Lower leg skin (tissue), 4 donors: ENCODE measurements at places on chromosomes 7 and 10. TPM values are rescaled to one million over a fixed set of nuclear protein-coding genes. Genes with fewer than 3 reads are reported as not detected.

Gene NEUROD6
- not detected for total RNA-seq

Gene CASD1
- 9.9 TPM for total RNA-seq

Gene MSMB
- 14.5 TPM for total RNA-seq

- DNase-seq: no peak
Measured at GRCh38 chr7:29271319-29271658, 76.7 kb downstream of the CHN2 start.

- DNase-seq: peak; percentile 93
Measured at GRCh38 chr10:42753126-42753506, 29.5 kb upstream of the BMS1 start.
